Upper lobe of right lung (tissue), 1 donor: ENCODE measurements at places on chromosomes 5 and 9. TPM values are rescaled to one million over a fixed set of nuclear protein-coding genes. Genes with fewer than 3 reads are reported as not detected.

DNA sequence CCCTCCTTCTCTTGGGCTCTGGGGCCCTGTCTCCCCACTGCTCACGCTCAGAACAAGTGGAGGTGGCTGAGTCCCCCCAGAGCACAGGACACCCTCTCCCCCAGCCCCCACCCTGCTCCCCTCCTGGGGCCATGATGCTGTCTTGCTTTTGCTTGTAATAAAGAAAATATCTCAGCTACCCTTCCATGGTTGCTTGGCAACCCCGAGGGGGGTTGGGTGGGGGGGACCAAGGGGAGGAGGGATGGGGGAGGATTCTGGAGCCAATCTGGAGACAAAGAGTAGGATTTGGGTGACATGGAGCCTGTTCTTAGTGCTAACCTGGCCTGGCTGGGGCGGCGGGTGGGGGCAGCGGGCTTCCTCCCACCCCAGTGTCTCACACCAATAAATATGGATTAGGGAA is 16.1 kb upstream of the CERCAM start:
- no peaks in the 10 kb centered on the region for H3K36me3 ChIP-seq
- no peak overlapping the region for H3K27ac ChIP-seq
- no peaks in the 10 kb centered on the region for H3K4me1 ChIP-seq
- no peak overlapping the region for H3K4me3 ChIP-seq
- H3K27me3 ChIP-seq: no peaks in the 10 kb centered on the region
- no peak for DNase-seq

GRCh38 chr5:61599370-61600122 is 267.5 kb downstream of the ZSWIM6 start:
- no peaks in the 10 kb centered on the region for H3K27me3 ChIP-seq
- H3K4me3 ChIP-seq: no peak overlapping the region
- H3K4me1 ChIP-seq: peaks cover 11% of the 10 kb centered on the region
- no peak overlapping the region for H3K27ac ChIP-seq
- DNase-seq: no peak

DNA sequence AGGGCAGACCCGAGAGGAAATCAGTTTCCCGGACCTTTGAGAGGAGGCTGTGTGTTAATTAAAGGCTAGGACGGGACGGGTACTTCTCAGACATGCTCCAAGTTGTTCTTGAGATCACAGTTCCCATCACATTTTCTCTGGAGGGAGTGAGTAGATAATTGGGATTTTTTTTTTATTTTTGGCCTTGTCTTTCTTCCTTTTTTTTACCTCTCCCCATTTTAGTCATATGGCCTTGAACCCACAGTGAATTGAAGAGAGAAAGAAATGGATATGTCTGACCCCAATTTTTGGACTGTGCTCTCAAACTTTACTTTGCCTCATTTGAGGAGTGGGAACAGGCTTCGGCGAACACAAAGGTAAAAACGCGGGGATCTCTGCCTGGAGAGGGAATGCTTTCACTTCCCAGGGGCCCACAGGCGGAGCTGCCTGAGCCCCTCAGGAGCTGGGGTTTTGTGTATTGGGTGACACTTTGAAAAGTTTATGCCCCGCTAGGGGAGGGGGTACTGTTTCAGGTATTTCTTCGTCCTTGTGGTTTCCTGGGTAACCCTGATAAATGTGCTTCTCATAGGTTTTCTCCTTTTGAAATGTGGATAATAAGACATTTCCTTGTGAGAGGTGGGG is 191.8 kb downstream of the CD180 start:
- H3K4me1 ChIP-seq: peaks cover 30% of the 10 kb centered on the region
- peak overlapping the region; percentile 58 for H3K4me3 ChIP-seq
- DNase-seq: no peak
- no peaks in the 10 kb centered on the region for H3K36me3 ChIP-seq
- peak overlapping the region; percentile 88 for H3K27ac ChIP-seq

DNA sequence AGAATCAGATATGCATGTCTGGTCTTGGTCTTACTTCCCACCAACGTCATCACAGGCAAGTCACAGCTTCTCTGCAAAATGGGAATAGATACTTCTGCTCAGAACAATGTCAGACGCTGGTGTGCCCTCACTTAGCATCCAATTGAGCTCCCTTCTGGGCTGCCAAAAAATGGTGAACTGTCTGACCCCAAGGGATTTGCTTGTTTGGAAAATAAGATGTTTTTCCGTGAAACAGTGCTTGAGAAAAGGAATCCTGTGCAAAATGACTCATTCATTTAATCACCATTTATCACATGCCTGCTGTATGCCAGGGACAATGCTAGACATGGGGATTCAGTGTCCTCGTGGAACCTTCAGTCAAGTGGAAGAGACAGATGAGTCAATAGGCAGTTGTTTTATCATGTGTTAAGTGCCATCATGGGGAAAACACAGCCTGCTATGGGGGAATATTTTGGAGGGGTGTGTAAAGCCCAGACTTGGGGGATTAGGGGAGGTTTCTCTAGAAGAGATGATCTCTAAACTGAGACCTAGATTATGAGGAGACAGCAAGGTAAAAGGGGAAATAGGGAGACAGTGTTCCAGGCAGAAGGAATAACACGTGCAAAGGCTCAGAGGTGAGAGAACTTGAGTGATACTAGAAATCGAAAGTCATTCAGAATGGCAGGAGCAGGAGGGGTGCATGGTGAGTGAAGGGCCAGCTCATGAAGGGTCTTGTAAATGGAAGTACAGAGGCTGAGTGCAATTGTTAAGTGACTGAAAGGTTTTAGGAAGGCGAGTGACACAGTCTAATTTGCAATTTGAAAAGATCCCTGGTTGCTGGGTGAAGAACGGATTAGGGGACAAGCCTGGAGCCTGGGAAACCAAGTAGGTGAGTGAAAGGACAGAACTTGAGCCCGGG is 3.9 kb downstream of the NIPAL4 start:
- no peaks in the 10 kb centered on the region for H3K36me3 ChIP-seq
- peaks cover 22% of the 10 kb centered on the region for H3K27me3 ChIP-seq
- H3K4me3 ChIP-seq: no peak overlapping the region
- H3K4me1 ChIP-seq: peaks cover 8% of the 10 kb centered on the region

Gene FREM1
- 7.0 TPM for total RNA-seq

Gene PCDHGA4
- total RNA-seq: 3.9 TPM
